ENCODE measurements at places on chromosomes 16 and 17.

GRCh38 chr16:54462151-54462651 lies 175.6 kb upstream of the IRX3 start:
- DNase-seq, result no peak

DNA sequence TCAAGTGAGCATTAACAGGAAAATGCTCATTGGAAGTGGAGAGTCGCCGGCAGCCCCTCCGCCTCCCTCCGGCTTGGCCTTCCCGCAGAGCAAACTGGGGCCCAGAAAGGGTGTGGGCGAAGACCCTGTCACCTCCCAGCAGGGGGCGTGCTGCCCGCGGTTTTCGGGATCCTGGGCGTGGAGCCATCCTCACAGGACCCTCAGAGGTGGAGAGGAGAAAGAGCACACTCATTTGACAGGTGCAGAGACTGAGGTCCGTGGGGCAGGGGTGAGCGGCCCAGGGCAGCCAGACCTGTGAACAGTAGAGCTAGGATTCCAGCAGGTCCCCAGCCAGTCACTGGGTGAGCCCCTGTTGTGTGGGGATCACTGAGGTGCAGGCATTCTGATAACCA lies 1002.9 kb downstream of the KCNJ18 start:
- no peak for DNase-seq

GRCh38 chr16:77971306-77972061 lies 50.9 kb upstream of the CLEC3A start:
- peak; percentile 70 for DNase-seq

- no peak for DNase-seq
Measured at GRCh38 chr16:17305694-17306093, 165.1 kb downstream of the XYLT1 start.

DNA sequence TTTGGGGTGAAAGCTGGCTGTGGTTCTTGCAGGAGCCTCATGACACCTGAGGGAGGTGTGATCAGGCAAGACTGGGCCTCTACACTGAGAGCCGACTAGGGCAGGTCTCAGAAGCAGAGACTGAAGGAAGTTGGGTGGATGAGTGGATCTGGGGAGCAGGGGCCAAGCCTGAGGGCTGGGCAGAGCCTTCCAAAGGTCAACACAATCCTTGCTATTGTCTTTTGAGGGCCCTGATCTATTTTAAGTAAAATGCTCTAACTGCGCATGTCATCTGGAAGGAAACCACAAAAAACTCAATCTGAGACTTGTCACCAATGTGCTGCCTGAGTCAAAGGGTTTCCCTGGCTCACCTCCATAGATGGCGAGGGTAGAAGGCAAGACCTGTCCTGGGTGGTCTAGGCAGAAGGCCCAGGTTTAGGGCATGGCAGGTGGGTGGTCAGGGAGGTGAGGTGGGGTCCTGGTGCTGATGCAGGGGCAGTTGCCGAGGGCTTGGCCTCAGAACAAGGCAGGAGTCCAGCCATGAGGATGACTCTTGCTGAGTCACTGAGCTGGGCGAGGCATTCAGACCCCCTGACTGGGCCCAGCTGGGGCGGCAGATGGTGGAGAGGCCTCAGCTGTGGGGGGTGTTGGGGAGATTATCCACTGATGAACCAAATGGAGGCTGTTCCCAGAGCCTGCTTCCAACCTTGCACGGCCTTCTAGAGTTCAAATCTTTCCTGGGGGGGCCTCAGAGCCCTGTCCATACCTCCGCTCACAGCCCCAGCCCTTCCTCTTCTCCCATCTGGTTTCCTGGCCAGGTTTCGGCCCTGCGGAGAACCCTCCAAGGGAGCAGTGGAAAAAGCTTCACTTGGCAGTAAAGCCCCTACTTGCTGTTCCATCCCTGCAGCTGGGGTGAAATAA lies 5.1 kb downstream of the MVP start:
- no peak for DNase-seq

DNA sequence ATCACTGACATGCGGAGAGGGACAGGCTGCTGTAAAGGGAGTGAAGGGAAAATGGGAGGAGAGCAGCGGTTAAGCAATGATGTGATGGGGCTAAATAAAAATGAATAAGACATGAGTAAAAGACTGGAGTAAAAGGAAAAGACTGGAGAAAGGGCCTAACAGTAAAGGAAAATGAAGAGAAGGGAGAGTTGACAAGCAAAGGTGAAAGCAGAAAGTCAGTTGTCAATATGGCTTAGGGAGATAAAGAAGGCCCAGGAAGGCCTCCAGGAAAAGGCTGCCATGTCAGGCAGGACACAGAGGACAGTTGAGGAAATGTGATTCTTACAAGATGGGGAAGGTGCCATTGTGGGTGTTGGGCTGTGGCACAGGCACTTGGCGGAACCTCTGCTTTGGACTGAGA lies 98.9 kb upstream of the AMZ2 start:
- no peak for DNase-seq

GRCh38 chr16:31409433-31409832 lies 16.3 kb downstream of the ITGAD start:
- no peak for DNase-seq

- DNase-seq, result no peak
Measured at GRCh38 chr16:28603381-28604185, 6.3 kb downstream of the SULT1A1 start.

- DNase-seq, result no peak
Measured at GRCh38 chr17:74190807-74191406, 12.6 kb upstream of the RPL38 start.

GRCh38 chr16:28573738-28574718 lies 20.3 kb downstream of the SGF29 start:
- DNase-seq, result no peak

DNA sequence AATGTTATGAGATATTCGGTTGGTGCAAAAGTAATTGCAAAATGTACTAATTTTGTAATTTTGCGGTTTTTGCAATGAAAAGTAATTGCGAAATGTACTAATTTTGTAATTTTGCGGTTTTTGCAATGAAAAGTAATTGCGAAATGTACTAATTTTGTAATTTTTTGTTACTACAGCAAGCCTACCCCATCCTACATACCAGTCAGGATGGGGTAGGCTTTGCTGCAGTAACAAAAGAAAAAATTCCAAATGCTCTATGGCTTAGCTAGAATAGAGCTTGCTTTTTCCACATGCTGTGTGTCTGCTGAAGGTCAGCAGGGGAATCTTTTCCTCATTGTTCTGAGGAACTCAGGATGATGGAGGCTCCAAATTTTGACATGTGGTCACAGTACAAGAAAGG lies 83.3 kb upstream of the GPRC5B start:
- no peak for DNase-seq

GRCh38 chr16:87210894-87211293 lies 106.3 kb downstream of the C16orf95 start:
- DNase-seq, result no peak

DNA sequence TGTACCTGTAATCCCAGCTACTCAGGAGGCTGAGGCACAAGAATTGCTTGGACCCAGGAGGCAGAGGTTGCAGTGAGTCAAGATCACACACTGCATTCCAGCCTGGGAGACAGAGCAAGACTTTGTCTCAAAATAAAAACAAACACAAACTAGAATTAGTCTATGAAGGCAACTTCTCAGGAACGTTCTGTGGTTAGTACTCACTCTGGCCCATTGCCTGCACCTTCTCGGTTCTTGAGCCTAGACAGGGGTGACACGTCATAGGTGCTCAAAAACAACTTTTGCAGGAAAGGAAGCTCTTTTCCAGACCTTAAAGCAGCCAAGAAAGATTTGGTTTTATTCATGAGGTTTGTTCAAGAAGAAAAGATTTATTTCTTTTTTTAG lies 22.3 kb upstream of the CNOT1 start:
- DNase-seq, result no peak

GRCh38 chr17:76599694-76600460 lies 14.2 kb upstream of the ST6GALNAC2 start:
- no peak for DNase-seq

GRCh38 chr17:65953316-65954147 lies 238.4 kb downstream of the CEP112 start:
- no peak for DNase-seq

- no peak for DNase-seq
Measured at GRCh38 chr17:30084788-30085187, 31.8 kb upstream of the NSRP1 start.

- no peak for DNase-seq
Measured at GRCh38 chr16:74304835-74305176, 8.2 kb downstream of the PSMD7 start.

- DNase-seq, result no peak
Measured at GRCh38 chr17:80835816-80836657, 155.6 kb upstream of the CHMP6 start.

DNA sequence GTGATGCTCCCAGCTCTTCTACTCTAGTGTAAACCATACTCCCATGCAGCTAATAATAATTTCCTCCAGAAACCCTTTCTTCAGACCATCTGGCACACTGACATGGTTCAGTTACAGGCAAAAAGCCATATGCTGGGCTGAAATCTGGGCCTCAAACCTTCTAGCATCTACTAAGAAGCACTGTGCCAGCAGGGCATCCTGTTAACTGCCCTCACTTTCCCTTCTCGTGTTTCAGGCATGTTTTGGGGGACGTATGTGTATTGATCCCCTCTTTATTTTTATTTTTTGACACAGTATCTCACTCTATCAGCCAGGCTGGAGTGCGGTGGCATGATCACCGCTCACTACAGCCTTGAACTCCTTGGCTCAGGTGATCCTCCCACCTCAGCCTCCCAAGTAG lies 33.3 kb downstream of the STAT5A start:
- no peak for DNase-seq

DNA sequence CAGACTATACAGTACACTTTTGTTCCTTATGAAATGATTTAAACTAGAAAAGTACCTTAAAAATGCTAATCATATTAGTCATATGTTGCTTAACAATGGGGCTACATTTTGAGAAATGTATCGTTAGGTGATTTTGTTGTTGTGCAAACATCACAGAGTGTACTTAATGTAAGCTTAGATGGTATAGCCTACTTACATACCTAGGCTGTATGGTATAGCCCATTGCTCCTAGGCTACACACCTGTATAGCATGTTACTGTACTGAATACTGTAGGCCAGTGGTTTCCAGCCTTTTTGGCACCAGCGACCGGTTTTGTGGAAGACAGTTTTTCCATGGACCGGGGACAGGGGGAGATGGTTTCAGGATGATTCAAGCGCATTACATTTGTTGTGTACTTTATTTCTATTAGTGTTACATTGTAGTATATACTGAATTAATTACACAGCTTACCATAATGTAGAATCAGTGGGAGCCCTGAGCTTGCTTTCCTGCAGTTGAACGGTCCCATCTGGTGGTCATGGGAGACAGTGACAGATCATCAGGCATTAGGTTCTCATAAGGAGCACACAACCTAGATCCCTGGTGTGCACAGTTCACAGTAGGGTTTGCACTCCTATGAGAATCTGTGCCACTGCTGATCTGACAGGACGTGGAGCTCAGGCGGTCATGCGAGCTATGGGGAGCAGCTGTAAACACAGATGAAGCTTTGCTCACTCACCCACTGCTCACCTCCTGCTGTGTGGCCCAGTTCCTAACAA lies 35.0 kb upstream of the MRC2 start:
- no peak for DNase-seq

DNA sequence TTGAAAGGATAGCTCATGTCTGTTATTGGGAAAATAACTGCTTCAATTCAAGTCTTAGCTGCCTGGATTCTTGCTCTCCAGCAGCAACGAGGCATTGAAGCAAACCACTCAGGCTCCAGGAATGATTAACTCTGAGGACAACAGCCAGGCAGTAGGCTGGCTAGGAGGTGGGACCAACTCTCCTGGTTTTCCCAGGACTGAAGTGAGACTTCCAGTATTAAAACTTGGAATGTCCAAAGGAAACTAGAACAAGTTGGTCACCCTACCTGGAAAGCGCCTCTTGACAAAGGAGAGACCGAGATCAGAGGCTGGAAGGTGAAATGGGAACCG lies 100.7 kb downstream of the SALL1 start:
- DNase-seq, result no peak

GRCh38 chr17:33871720-33872540 lies 383.2 kb upstream of the CCL2 start:
- DNase-seq, result no peak

DNA sequence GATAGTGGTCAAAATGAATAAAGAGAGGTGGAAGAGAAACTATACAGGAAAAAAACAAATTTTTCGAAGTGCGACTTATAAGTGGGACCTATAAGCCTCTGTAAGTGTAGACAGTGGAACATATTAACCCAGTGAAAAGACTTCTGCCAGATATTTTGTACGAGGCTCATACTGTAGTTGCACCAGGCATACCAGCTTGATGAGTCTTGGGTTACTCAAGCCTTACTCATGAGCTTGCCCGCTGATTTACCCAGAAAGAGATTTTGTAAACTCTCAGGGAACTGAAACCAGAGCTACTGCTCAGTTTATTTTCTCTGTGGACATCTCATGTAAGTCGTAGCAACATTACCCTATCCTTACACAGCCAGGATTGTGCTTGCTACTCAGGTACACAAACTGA lies 708.0 kb upstream of the SOX9 start:
- no peak for DNase-seq

GRCh38 chr16:55392701-55393100 lies 68.7 kb downstream of the IRX6 start:
- no peak for DNase-seq

DNA sequence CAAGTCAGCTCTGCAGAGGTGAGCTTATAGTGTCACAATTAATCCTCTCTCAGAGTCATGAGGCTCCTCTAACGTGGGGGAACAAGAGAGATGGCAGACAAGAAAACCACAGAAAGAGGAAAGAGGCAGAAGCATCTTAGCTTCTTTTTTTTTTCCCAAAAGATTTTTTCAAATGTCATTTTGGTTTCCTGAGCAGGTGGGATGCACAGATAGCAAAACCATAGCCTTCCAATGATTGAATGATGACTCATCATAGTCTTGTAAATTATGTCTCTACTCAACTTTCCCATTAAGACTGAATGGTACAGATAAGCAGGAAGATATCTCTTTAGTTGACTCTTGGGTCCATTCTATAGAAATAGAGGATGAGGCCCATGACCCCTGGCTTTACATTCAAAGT lies 162.8 kb upstream of the ZFHX3 start:
- DNase-seq, result peak; percentile 13

DNA sequence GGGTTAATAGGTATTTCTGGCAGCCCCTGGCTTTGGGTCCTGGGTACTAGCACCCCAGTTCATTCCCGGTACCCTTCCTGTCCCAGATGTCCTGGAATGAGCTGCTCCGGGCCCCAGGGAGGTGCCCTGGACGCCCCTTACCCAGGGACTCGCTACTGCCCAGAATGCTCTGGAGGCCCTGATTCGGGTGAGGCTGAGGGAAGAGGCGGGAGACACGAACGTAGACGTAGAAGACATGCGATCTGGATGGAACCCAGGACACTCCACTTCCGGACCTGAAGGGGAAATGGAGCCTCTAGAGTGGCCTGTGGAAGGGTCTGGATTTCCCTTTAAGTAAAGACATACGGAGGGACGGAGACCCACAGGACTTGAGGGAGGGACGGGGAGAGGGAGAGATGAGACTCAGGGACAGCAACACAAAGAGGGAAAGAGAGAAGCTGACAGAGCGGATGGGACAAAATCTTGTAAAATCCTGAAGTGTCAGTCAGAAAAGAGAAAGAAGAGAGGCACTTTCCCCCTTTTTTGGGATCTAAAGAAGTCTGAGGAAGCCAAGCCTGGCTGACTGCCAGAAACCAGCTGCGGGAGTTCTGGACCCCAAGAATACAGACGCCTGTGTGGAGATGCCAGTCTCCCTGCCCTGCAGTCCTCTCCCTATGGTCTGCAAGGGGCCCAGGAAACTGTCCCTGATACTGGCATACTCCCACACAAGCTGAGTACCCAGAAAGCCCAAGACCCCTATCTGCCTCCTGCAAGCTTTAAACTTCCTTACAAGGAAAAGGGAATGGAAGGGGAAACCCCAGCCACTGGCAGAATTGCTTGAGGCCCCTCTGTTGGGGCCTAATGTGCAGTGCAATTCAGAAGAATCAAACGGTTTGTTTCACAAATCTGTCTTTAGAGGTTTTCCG lies 1.0 kb upstream of the HOXB13 start:
- DNase-seq, result no peak

- DNase-seq, result no peak
Measured at GRCh38 chr17:82175201-82175600, 37.4 kb downstream of the CCDC57 start.
